Stimulated activated CD4-positive, alpha-beta T cell treated with anti-CD3 and anti-CD28 coated beads, Interleukin-1b, Interleukin-23, amount 100 ng/mL, for 4 hours (primary cell): ENCODE measurements at places on chromosomes 1 and 21.
A peak's percentile ranks its signal among the peaks of the same experiment; 100 is the strongest.

DNA sequence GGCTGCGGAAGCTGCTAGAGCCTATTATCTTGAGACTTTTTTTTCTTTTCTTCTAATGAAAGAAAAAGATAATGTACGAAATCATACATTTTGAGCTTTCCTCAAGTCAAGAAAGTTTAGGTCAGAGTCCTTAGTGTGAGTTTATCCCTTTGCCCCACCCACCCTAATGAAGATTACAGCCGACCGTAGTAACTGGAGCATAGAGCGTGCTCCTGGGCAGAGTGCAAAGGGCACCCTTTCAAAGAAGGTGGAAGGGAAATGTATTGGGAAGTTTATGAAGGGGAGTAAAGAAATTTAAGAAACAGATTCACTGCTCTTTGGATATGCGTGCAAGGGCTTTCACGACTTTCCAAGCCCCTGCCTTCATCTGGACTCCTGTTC lies 17.2 kb downstream of the GNG12 start:
- no peak for DNase-seq

GRCh38 chr1:20123722-20124455 lies 4.6 kb upstream of the PLA2G2D start:
- no peak for DNase-seq

DNA sequence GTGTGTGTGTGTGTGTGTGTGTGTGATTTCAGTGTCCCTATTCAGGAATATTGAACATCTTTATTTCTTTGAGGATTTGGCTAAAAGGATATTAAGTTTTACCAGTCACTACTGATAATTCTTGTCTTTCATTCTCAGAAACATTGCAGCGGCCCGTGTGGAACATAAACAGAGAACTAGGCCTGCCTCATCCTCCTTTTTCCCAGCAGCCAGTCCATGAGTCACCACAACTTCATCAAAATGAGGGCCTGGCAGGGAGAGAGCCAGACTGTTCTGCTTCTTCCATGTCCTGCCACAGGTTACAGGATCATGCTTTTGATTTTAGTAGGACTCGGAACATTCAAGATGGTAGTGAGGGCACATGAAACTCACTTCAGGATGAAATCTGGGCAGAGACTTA lies 50.7 kb downstream of the LRIG2 start:
- DNase-seq, result no peak

- DNase-seq, result no peak
Measured at GRCh38 chr1:2320760-2321667, 70.3 kb downstream of the MORN1 start.

- no peak for DNase-seq
Measured at GRCh38 chr1:24283326-24284155, 35.6 kb upstream of the GRHL3 start.

DNA sequence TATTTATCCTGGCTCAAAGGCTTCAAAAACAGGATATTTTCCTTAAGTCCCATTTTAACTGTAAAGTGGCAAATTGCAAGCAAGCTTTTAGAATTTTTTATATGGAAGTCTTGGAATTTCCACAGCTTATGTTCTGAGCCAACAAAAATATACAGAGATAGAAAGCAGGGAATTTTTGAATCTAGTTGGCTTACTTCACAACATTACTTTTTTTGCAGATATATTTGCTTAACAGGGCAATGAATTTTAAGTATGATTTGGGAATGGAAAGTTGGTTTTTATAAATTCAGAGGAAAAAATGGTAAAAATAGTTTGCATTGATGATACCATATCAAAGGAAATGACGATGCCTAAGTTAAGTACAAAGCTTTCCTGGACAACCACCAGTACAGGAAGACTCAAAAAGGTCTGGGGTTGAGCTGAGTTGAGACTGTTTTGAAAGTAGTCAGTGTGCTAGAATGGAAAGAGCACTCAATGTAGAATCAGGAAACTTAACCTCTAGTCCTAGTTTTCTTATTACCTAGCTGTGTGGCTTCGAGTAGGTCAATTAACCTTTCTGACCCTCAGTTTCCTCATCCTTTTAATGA lies 11.0 kb upstream of the VCAM1 start:
- DNase-seq, result no peak

DNA sequence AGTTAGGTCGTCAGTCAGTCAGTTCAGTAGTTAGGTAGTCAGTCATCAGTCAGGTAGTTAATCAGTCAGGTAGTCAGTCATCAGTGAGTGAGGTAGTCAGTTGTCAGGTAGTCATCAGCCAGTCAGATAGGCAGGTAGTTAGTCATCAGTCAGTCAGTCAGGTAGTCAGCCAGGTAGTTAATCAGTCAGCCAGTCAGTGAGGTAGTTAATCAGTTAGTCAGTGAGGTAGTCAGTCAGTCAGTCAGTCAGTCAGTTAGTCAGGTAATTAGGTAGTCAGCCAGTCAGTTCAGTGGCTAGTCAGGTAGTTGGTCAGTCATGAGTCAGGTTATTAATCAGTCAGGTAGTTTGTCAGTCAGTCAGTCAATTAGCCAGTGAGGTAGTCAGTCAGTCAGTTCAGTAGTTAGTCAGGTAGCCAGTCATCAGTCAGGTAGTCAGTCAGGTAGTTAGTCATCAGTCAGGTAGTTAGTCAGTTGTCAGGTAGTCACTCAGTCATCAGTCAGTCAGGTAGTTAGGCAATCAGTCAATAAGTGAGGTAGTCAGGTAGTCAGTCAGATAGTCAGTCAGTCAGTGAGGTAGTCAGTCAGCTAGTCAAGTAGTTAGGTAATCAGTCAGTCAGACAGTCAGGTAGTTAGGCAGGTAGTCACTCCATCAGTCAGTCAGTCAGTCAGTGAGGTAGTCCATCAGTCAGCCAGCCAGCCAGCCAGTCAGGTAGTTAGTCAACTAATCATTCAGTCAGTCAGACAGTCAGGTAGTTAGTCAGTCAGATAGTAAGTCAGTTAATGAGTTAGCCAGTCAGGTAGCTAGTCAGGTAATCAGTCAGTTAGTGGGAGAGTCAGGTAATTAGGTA lies 16.2 kb downstream of the KRTAP10-1 start:
- DNase-seq, result no peak

- no peak for DNase-seq
Measured at GRCh38 chr1:192539297-192540092, 36.1 kb upstream of the RGS1 start.

DNA sequence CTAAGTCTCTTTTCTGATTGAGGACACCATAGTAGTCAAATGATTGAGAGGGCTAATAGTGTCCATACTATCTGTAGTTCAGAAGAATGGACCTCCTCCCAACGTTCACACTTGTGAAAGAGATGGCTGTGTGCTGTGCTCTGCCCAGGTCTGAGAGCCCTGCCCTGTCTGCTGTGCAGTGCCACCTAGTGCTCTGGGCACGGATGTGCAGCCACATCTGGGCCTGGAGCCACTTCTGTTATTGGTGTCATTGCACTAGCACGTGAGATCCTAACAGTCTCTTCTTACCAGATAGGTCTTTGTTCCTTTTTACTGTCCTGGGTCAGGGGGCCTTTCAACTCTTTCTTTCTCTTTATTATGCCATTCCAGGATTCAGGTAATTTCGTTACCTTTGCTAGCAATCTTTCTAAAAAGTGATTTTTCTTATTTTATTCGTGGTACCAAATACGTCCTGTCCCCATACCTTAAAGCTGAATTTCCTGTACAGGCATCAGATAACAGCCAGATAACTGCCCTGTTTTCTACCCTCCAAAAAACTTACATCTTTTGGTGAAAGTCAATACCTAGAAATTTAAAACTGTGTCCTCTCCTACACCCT lies 21.7 kb downstream of the INTS3 start:
- peak; percentile 70 for DNase-seq

- DNase-seq, result no peak
Measured at GRCh38 chr1:226223786-226224244, 351 bp downstream of the MIXL1 start.

GRCh38 chr21:28746166-28746565 lies 246.5 kb downstream of the LTN1 start:
- no peak for DNase-seq

GRCh38 chr1:15132965-15133364 lies 20.6 kb upstream of the TMEM51 start:
- no peak for DNase-seq

- DNase-seq, result no peak
Measured at GRCh38 chr1:210098356-210098755, 134.2 kb upstream of the SERTAD4 start.

DNA sequence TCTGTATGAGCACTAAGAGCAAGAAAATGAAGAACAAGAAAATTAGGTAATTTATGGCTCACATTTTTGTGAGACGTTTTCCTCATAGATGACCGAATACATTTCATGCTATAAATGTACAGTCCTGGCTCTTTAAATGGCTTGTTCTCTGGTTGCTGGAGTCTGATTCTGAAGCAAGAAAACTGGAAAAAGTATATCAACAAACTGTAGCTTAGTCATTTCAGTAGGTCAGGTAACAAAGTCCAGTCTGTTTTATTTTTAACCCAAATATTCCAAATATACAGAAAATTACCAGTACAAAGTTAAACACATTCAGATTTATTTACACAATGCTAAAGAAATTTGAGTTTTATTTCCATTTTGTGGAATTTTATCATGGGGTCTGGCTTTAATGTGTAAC lies 2.5 kb upstream of the MYBPHL start:
- no peak for DNase-seq

DNA sequence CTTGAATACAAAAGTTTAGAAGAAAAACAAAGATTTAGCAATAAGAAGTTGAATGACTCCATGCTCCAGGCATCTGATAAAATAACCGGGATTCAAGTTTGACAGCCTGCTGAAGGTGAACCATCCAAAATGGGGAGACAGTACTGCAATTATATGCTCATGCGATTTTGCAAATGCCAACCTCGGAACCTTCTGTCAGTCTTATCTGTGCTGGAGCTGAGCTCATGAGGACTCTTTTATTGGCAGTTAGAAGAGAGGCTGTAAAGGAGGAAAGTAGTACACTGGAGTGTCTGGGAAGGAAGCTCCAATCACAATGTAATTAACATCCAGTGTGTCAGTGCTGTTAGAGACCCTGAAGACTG lies 170.0 kb downstream of the GALNT2 start:
- DNase-seq, result no peak

DNA sequence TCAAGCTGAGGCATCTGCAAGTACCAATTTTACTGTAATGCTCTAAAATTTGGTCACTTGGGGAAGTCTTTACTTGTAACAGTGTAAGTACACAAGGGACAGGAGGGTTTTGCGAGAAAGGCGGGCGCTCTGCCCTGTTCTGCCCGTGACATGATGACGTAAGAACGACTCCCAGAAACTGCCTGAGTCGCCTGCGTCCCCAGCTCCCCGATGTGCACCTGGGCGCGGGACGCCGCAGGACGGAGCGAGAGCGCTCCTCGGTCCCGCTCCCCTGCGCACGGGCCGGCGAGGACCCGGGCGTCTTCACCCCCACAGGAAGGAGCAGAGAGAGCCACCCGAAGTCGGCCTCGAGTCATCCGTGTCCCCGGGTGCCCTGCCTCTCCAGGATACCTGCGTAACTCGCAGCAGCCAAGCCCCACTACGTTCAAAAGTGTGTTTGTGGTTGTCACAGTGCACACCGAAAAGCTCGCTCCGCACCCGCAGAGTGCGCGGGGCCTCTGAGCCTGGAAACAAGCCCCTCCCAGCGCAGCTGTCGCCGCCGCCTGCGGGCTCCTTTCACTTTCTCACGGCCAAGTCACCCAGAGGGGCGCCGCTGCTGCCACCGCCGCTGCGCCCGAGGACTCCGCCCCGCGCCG lies 3.3 kb upstream of the ZBTB18 start:
- DNase-seq, result no peak

GRCh38 chr1:50979937-50980336 lies 9.9 kb downstream of the CDKN2C start:
- DNase-seq, result no peak

- no peak for DNase-seq
Measured at GRCh38 chr1:76289692-76290091, 215.1 kb downstream of the ST6GALNAC3 start.

- DNase-seq, result no peak
Measured at GRCh38 chr1:90614872-90615271, 102.2 kb downstream of the BARHL2 start.

DNA sequence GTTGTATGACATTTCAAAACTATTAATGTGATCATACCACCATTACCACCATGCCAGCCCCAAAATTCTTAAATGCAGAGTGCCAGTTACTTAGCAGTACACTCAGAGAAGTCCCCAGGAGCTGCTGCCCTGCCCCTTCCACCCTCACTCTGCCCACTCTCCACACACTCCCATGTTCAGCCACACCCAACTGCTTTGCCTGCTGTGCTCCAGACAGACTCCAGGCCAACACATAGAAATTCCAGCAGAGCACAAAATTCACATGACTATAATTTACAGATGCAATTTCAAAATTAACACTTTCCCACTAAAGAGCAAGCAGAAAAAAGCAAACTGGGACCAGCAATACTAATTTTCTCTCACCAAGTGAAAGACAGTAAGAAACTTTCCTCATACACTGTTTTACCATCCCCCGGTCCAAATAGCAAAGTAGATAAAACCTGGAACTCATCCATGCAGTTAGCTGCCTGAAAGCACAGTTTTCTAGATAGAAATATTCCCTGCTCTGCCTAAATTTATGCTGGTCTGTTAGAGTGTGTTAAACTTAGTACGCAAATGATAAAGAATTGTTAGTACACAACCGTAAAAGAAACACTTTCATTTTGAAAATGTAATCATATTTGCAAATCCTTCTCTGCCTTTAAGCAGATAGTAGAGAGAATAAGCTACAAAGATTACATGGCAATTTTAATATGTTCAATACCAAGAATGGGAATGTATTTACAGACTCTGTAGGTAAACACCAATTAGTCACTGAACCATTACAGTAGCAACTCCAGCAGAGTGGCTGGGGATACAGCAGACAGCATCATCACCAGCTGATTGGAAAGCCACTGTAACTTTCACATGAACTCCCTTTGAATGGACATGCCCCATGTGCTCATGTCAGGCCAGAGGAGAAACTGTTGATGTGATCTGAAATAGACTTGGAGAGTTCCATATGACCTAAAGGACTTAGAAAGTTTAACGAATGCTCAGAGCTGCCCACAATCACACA lies 176.5 kb downstream of the VAV3 start:
- DNase-seq, result no peak

GRCh38 chr1:169900571-169900970 lies 6.9 kb upstream of the SCYL3 start:
- no peak for DNase-seq

- DNase-seq, result no peak
Measured at GRCh38 chr1:64584479-64584878, 114.5 kb downstream of the CACHD1 start.

DNA sequence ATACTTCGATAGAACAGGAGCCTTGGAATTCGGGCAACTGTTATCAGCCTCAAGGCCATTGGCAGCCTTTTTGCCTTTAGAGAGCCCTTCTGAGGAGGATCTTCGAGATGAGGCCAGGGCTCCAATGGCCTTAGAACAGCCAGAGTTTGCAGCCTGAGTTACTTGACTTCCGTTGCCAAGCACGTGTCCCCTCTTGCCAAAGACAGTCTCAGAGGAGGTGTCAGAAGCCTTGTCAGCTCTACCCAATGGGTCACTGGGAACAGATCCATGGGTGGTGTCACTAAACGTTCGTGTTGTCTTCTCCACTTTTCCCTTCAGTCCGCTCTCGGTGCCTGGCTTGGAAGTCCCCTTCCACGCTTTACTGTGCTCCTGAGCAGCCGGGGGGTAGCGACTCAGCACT lies 73.2 kb downstream of the KDM1A start:
- no peak for DNase-seq

DNA sequence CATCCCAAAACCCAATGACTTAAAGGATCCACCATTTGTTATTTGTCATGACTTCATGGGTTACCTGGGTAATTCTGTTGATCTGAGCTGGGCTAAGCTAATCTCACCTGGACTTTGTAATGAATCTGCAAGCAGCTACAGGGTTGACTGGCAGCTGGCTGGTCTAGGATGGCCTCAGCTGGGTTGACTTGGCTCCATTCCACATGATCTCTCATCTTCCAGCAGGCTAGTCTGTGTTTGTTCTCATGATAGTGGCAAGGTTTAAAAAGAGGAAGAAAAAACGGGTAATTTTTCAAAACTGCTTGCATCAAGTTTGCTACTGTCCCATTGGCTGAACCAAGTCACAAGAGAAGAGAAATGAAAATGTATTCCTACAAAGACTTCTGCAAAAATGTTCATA lies 24.8 kb upstream of the ZMYM4 start:
- DNase-seq, result no peak
